ENCODE measurements at places on chromosomes 11 and 22. TPM values are rescaled to one million over a fixed set of nuclear protein-coding genes. Genes with fewer than 3 reads are reported as not detected.

TRIM29 gene
- 0.11 TPM for total RNA-seq

OR4A47 gene
- not detected for total RNA-seq

OR2AT4 gene
- total RNA-seq: not detected

P2RX6 gene
- 0.44 TPM for total RNA-seq

KCNK4 gene
- not detected for total RNA-seq

PTPRCAP gene
- 0.44 TPM for total RNA-seq

KDM4E gene
- not detected for total RNA-seq

OR5AL1 gene
- not detected for total RNA-seq

Measured in uterine smooth muscle cell (primary cell).